Stimulated activated CD4-positive, alpha-beta T cell treated with anti-CD3 and anti-CD28 coated beads, Interleukin-2, amount 100 ng/mL, for 48 hours (primary cell): ENCODE measurements at places on chromosomes 7 and 10.

GRCh38 chr10:123459371-123460091 lies 206.6 kb upstream of the GPR26 start:
- DNase-seq: no peak

DNA sequence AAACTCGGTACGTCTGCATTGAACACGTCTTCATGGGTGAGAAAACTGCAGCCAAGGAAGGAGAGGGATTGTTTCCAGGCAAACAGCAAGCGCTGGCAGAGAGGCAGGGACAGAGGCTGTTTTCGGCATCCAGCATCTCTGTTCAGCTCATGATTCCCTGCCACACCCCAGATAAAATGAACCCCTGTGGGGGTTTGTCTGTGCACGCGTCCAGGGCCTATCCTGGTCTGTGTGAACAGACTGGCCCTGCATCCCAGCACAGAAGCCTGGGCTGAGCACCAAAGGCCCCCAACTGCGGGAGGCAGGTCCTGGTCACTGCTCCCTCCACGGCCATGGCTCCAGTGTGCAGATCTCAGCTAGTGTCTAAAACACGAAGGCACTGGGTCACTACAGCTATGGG lies 83.3 kb upstream of the FAM20C start:
- DNase-seq: no peak

- no peak for DNase-seq
Observed at GRCh38 chr7:48011323-48011722, 17.6 kb downstream of the SUN3 start.

- no peak for DNase-seq
Observed at GRCh38 chr7:29007127-29007526, 49.0 kb upstream of the TRIL start.

DNA sequence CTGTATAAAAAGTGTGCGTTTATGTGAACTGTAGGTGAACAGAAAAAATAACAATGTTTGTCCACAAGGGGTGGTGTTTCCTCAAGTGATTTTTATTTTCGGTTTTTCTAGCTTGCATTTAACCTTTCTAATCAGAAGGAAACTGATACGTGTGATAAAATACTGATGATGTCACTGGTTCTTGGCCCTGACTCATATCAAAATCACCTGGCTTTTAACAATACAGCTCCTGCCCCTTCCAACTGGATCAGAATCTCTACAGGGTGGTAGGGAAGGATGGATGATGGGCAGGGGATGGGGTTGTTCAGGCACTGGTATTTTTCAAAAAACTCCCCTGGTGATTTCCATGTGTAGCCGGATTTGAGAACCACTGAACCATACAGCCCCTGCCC lies 10.9 kb downstream of the NPFFR1 start:
- no peak for DNase-seq

GRCh38 chr7:30214651-30215137 lies 69.7 kb upstream of the ZNRF2 start:
- no peak for DNase-seq

GRCh38 chr7:106493041-106493731 lies 167.8 kb downstream of the CCDC71L start:
- no peak for DNase-seq

- DNase-seq: no peak
Observed at GRCh38 chr7:44057849-44058758, 7.3 kb downstream of the PGAM2 start.

DNA sequence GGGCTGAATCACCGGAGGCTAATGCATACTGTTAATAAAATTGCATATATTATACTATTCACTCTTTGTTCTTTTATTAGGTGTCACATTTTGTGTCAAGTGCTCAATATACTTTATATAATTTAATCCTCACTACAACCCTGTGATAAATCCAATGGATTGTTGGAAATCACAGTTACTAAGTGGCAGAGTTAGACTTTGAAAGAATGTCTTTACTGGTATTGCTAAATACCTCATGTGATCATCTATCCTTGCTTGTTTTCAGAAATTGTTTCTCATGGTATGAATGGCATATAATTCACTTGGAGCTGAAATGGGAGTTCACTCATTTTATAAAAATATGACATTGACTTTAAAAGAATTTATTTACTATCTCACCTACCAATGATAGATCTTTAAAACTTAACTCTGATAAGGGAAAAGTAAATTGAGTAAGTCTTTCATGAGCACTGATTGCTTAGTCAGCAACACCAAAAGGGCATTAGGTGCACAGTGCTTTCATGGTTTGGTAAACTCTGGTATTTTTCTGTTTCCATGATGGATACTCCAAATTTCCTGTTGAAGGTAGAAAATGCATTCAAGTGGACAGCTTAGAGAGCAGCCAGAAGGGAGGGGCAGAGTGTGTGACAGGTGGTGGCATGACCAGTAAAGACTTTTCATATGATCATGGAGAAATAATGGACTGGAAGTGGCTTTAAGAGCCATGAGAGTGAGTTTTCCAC lies 22.6 kb downstream of the ENKUR start:
- no peak for DNase-seq

DNA sequence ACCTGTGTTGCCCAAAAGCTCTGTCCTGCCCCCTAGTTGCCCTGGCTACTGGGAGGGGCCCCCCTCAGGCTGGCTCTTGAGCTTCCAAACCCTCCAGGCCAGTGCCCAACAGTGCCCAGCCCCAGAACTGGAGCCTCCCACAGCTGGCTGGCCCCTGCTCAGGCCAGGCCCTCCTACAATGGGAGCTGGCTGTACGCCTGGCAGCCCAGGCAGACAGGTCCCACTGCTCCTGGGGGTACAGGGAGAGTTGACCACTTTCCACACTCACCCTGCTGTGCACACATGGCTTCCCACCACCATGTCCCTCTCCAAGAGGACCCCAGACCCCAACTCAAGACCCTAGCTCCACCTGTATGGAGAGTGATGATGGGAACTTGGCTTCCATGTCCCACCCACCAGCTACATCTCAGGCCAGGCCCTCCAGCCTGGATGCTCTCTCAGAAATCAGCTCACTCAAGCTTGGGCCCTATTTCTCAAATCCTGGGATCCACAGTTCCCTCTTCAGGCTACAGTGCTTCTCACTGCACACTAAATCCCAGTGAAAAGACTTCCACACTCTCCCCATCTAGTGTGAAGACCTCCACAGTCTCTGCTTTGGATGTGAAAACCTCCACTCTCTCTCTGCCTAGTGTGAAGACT lies 92.6 kb downstream of the OAT start:
- DNase-seq: no peak

GRCh38 chr7:94392393-94392786 lies 2.3 kb upstream of the COL1A2 start:
- no peak for DNase-seq

- DNase-seq: no peak
Observed at GRCh38 chr7:2701832-2702593, 14.0 kb downstream of the AMZ1 start.

- no peak for DNase-seq
Observed at GRCh38 chr7:32658034-32658433, 162.7 kb downstream of the AVL9 start.

GRCh38 chr10:21700474-21700873 lies 166.4 kb downstream of the MLLT10 start:
- no peak for DNase-seq

GRCh38 chr10:8688881-8689280 lies 634.4 kb downstream of the GATA3 start:
- no peak for DNase-seq

GRCh38 chr7:1160670-1161021 lies 650 bp upstream of the ZFAND2A start:
- DNase-seq: no peak

DNA sequence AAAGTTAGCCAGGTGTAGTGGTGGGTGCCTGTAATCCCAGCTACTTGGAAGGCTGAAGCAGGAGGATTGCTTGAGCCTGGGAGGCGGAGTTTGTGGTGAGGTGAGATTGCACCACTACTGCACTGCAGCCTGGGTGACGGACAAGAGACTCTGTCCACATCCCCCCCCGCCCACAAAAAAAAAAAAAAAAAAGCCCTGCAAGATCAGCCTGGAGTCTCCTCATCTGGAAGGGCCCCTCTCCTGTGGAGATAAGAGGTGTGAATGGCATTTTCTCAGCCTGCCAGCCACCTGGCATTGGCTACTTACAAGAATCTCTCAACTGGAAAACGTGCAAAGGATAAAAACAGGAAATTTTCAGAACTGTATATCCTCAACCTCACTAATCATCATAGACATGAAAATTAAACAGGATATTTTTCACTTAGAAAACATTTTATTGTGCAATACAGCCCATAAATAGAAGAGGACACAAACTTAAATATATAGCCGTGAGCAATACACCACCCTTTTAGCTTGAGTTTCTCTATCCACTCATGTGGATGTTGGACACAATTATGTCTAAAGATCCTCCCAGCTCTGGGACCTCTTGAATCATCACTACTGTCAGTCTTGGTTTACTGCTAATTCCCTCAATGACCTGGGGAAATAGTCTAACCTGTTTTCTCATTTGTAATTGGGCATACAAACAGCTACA lies 11.3 kb upstream of the TSPAN15 start:
- no peak for DNase-seq

DNA sequence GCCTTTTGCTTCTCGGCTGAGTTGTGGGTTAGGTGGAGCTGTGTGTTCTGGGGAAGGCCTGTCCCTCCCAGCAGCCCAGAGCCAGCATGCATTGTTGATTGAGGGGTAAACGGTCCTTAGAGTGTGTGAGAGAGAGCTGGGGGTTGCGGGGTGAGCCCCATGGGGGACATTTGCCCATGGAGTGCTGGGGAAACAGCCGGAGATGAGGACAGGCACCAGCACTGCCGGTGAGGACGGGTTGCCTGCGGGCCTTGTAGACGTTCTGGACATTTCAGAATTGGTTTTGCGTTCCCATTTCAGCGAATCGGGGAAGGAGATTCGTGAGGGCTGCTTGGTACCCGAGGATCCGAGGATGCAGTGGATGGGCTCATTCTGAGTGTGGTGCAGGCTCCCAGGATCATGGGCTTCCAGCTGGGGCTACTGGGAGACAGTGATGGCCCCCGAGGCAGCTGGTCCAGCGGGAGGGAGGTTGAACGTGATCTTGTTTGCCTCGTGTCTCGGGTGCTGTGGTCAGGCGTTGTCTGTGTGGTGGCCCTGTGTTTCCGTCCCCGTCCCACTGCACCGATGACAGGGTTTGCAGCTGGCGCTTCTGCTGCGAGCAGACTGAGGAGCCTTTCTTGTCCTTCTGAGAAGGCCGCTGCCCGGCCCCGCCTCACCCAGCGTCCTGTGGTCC lies 113.9 kb downstream of the CYTH3 start:
- DNase-seq: no peak

GRCh38 chr10:128098631-128099030 lies 27.6 kb downstream of the MKI67 start:
- no peak for DNase-seq

DNA sequence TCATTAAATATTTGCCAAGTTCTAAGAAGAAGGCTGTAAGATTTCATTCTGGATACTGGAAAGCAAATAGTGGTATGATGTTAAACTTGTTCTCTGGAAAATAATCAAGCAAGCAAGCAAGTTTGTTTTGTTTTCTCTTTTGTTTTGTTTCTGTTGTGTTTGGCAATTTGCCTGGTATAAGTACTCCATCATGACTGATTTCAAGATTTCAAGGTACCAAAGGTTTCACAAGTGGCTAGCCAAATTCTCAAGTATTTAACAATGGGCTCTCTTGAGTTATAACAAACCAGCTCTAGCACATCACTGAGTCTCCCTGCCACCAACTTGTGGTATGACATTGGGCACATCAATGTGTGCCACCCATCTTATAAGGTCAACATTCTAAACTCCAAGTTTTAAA lies 151.7 kb upstream of the IGFBP3 start:
- DNase-seq: no peak

DNA sequence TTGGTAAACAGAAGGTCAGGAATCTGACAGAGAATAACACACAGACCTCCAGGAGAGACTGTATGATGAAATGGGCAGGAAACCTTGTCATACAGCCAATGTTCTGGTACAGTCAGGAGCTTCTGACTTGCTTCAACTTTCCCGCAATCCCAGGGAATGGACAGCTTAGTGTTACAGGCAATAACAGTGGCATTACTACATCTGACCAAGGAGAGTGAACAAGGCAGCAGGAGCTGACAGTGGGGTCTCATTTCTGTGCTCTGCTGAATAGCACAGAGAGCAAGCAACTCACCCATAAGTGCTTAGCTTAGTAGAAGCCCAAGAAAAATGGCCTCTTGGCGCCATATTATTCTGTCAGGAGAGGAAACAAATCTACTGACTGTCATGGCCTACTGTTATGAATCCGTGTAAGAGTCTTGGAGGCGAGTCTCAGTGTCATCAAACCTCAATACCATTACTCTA lies 186.2 kb upstream of the MTPN start:
- DNase-seq: no peak

DNA sequence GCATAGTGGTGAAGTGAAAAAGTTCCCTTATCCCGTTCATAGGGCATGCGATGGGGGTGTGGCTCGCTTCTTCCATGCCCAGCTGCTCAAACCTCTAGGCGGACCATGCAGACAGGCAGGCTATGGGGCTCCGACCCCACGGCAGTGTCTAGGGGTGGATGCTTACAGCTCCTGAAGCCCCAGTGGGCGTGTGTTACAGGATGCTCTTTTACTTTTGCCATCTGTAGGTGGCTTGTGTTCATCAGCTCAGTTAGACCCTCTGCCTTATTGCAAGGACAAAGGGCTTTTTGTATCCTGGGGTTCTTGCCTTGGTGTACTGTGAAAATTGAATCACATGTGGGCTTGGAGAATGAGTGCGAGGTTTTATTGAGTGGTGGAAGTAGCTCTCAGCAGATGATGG lies at the start of gene MYL10:
TSS of gene MYL10 (minus strand) at position 126 of the 400 bp plus-strand sequence. CDS start 178 bp downstream, outside the sequence.
- no peak for DNase-seq

GRCh38 chr7:128172151-128172550 lies 68.9 kb upstream of the LEP start:
- no peak for DNase-seq

DNA sequence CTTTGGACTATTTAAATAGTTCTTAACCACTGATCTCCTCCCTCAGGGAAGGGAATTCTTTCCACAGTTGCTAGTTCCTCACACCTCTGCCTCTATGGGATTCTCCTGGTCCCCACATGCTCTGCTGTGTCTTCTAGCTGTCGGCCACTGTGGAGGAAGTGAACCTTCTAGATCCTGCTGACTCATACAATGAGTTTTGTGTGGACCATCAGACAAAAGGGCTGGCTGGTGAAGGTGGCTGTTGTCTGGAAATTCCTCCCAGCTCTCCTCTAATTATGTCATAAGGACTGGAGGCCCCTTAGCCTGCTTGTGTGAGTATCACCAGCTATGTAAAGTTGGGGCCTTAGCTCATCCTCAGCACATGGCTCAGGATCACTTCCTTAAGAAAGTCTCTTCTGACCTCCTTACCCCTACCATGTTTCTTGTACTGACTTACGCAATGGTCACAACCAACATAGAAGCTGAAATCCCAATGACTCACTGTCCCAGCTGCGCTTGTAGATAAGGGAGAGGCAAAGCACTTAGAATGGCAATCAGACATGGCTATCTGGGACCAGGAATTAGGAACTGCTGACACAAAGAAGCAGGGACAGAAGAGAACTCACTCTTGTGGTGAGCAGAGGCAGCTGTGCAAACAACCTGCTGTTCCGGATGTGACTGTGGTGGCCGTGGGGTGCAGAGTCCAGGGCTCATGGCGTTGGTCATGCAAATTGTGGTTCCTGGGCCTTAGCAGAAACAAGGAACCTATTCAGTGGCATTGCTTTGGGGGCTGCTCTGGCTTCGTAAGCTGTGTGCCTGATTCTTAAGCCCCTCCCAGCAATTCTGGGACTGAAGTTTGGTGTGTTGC lies 2.5 kb upstream of the MACC1 start:
- no peak for DNase-seq
